Amniotic stem cell (primary cell): ENCODE measurements at places on chromosomes 5 and 9.
A peak's percentile ranks its signal among the peaks of the same experiment; 100 is the strongest.

GRCh38 chr5:68141494-68141893 is 74.1 kb upstream of the PIK3R1 start:
- DNase-seq = peak; percentile 39

GRCh38 chr9:4055032-4055431 is 244.8 kb downstream of the GLIS3 start:
- DNase-seq = no peak

DNA sequence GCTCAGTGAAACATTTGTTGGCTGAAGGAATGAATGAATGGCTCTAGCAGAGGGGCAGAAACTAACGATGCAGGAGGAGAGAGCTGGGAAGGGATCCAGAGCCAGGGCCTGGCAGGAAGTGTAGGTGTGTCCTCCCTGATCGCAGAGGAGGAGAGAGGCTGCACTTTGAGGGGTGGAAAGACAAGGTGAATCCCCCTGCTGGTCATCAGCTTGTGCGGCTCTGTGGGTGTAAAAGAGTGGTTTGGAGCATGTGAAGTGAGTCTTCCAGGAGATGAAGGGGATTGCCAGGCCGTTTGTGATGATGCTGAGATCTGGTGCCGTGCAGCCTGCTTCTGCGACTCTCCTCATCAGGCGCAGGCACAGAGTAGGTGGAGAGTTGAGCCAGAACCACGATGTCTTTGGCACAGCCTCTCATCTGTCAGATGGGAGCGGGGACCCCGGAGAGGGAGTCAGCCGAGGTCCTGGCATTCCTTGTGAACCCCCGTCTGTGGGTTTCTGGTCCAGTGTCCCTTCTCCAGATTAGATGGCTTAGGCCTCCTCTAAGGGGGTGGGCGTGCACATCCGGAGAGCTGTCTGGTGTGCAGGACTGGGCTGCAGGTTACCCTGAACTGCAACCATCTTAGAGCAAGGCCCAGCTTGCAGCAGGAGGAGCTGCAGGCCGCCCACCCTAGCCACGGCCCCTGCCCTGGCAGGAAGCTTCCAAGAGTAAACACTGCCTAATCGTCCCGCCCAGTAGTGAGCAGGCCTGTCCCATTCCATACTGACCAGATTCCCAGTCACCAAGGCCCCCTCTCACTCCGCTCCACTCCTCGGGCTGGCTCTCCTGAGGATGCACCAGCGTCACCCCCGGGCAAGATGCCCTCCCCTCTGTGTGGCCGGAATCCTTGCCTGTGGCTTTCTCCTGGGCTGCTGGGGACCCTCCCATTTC is at the start of gene ADAMTS13:
ADAMTS13 (plus strand) TSS at position 753 of the 928 bp plus-strand sequence; CDS start at position 830, 77 bp downstream.
- no peak for DNase-seq

GRCh38 chr9:33248606-33249005 is 8.6 kb downstream of the SPINK4 start:
- no peak for DNase-seq

GRCh38 chr9:34197756-34198711 is 19.2 kb downstream of the UBAP1 start:
- no peak for DNase-seq

DNA sequence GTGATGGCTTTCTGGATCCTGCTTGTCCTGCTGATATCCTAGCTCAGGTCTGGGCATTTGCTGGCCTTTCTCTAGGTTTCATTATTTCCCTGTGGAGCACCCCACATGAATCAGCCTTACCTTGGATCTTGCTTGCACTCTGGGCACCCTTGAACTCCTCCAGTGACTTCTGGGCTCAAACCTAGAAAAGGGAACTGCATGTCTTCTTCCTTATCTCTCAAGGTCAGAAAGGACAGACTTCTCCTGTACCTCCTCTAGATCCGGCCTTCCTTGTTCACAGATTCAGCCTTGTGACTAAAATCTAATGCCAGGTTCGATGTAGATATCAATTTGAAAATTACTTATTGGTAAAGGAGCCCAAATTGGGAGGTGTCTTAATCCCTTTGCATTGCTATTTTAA is 267.9 kb downstream of the PARP8 start:
- no peak for DNase-seq

- no peak for DNase-seq
These were observed 39.2 kb downstream of the MVB12B start for GRCh38 chr9:126365780-126366179.

GRCh38 chr5:126301056-126301455 is 122.2 kb upstream of the GRAMD2B start:
- DNase-seq = no peak
